GM04503 (cell line): ENCODE measurements at places on chromosomes 11 and 22.
A peak's percentile ranks its signal among the peaks of the same experiment; 100 is the strongest.

DNA sequence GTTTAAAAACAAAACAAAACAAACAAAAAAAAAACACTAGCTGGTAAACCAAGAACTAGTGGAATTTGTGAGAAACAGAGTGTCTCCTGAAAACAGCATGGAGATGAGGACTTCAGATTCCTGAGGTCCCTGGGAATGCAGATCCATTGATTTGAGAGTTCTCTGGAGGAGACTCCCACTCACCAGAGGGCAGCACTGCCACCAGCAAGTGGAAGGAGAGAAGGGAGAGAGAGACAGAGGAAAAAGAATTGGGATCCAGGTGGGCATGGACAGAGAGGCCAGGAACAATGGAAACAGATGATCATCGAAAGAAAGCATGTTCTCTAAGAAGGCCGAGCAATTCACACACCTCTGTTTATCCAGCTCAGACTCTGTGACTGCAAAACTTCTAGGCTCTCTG is 31.8 kb downstream of the ETS1 start:
- no peak for DNase-seq

- peak; percentile 64 for DNase-seq
Observed at GRCh38 chr11:48081151-48082010, 101.0 kb downstream of the PTPRJ start.

DNA sequence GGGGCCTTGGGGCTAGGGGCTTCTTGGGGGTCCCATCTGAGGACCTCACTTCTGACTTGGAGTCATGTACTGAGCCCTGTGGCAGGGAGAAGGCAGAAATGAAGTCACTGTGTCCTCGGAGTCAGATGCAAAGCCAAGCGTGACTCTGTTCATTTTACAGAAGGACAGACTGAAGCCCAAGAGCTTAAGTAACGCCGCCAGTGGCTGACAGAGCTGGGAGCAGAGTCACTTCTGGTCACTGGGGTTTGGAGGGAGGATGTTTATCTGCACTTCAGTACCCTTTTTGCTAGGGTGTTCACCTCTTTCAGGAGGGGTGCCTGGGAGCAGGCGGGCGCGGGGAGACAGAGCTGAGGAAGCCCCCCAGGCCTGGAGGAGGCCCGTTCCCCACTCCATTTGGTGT is 10.7 kb downstream of the CD6 start:
- no peak for DNase-seq

- peak; percentile 69 for DNase-seq
Observed at GRCh38 chr11:111531687-111532364, 8.7 kb upstream of the LAYN start.

- DNase-seq = no peak
Observed at GRCh38 chr11:18495271-18495670, 31.5 kb downstream of the TSG101 start.

- DNase-seq = peak; percentile 80
Observed at GRCh38 chr11:27255447-27255828, 107.6 kb downstream of the CCDC34 start.

GRCh38 chr11:16587670-16588069 is 150.8 kb upstream of the C11orf58 start:
- no peak for DNase-seq

- DNase-seq = no peak
Observed at GRCh38 chr11:80595011-80595410, 1154.2 kb upstream of the TENM4 start.

- DNase-seq = no peak
Observed at GRCh38 chr11:111577821-111578220, 24.4 kb upstream of the SIK2 start.

DNA sequence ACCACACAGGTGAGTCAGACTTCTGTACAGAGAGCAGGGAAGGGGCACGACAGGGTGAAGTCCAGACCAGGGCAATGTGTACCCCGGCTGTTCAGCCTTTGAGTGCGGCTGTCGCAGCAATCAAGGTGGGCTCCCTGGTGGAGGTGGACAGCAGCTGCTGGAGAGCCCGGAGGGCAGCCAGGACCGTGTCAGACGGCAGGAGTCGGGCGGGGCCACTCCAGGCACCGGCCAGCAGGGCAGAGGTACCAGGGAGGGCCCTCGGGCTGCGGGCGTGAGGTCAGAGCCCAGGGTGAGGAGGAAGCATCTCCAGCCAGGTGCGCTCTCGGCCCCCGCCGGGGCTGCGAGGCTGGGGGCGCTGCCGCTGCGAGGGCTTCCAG is 802 bp upstream of the PIM3 start:
- DNase-seq = no peak

GRCh38 chr22:30646518-30647160 is 11.1 kb downstream of the SLC35E4 start:
- no peak for DNase-seq
